ENCODE measurements at places on chromosomes 6 and 20.

DNA sequence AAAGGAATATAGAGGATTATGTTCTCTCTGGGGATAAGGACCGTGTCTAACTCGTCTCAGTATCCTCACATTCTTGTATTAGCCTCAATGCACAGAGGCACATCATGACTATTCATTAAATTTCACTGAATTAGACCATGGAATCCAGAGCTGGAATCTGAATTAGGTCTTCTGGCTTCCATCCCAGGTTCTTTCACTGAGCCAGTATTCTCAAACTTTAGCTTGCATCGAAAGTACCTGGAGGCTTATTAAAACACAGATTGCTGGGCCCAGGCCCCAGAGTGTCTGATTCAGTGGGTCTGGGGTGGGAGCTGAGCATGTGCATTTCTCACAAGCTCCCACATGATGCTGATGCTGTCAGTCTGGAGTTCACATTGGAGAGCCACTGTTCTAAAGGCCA is 142.0 kb downstream of the UST start:
- no peak for DNase-seq

- no peak for DNase-seq
These were observed 34.7 kb downstream of the PLEKHG1 start for GRCh38 chr6:150634176-150634963.

- DNase-seq: no peak
These were observed 69.6 kb upstream of the SALL4 start for GRCh38 chr20:51871943-51872342.

DNA sequence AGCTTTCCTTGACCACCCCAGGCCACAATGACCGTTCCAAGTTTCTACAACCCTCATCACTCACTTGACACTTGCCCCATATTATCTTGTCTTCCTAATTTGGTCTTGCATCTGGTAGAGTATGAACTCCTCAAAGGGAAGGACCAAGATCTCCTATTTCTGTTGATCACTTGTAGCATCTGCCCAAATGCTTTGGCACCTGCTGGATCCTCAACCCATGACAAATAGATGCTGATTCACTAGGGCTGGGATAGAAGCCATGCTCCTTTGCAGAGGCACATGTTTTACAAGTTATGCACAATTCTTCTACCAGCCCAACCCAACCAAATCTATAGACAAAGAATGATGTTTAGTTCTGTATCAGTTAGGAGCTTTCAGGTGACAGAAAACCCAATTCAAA is 110.7 kb downstream of the UNC5CL start:
- DNase-seq: no peak

GRCh38 chr20:59153355-59153681 is 10.3 kb upstream of the ZNF831 start:
- no peak for DNase-seq

- DNase-seq: peak; percentile 13
These were observed 34.9 kb upstream of the SHLD1 start for GRCh38 chr20:5715071-5715841.

GRCh38 chr6:1667012-1667804 is 57.5 kb downstream of the FOXC1 start:
- DNase-seq: no peak

- no peak for DNase-seq
These were observed 39.7 kb upstream of the GJA1 start for GRCh38 chr6:121395736-121396135.

GRCh38 chr20:7499201-7499600 is 441.1 kb downstream of the HAO1 start:
- no peak for DNase-seq

DNA sequence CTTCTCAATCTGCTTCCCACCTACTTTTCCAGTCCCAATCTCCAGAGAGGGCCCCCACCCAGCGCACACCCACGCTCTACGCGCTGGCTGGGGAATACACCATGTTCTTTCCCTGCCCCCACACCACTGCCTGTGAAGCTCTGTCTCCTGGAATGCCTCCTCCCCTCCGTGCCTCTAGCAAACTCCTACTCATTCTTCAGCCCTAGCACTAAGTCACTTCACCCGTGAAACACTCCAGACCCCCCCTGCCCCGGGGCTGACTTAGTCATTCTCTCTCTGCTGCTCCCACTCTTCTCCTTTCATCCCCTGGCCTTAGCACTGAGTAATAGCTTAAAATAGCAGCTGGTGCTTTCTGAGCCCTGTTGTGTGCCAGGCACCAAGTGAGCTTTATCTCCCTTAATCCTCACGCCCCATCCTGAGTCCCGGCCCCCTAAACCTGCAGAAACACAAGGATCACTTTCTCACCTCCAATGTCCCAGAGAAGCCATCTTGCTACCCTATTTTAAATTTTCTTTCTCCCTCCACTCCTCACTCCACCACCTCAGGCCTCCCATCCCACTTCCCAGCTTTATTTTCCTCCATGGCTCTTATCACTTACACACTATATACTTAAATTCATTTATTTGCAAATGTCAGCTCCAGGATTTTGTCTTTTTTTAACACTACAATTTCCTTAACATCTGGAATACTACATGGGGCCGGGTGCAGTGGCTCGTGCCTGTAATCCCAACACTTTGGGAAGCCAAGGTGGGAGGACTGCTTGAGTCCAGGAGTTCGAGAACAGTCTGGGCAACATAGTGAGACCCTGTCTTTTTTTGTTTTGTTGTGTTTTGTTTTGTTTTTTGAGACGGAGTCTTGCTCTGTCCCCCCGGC is 6.3 kb upstream of the PARD6B start:
- DNase-seq: no peak

- no peak for DNase-seq
These were observed 70.8 kb upstream of the SASH1 start for GRCh38 chr6:148271711-148272439.

- no peak for DNase-seq
These were observed 341.7 kb upstream of the HTR1E start for GRCh38 chr6:86595641-86596040.

DNA sequence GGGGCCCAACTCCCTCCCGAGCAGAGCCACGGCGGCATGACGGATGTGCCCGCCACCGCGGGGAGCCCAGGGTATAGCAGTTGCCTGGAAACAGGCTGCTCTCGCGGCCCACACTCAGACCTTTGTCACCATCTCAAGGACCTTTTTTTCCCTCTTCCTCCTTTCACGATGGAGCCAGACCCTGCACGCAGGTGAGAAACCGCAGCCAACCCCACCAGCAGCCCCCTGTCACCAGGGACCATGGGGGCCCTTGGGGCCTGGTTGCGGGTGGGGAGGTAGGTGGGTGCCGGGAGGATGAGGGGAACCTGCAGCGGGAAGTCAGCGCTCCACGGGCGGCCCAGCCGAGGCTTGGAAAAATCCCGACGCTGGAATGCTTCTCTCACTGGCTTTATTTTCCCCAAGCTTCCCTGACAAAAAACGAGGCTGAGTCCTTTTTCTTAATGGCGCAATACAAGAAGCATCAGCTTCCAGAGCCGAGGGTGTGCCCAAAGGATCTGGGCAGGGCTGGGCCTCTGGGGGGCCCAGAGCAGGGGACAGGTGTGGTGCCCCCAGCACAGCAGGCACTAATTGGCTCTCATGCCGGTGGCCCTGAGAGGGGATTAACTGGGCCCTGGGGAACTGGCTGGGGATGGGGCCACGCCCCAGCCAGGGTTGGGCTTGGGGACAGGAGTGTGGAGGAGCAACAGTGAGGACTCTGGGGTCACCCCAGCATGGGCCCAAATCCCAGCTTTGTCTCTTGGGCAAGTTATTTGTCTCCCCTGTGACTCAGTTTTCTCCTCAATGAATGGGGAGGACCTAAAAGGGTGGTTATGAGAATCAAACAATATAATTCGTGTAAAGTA is 23.9 kb downstream of the NOL4L start:
- DNase-seq: no peak

- no peak for DNase-seq
These were observed 28.4 kb downstream of the SYNDIG1 start for GRCh38 chr20:24497851-24498250.

DNA sequence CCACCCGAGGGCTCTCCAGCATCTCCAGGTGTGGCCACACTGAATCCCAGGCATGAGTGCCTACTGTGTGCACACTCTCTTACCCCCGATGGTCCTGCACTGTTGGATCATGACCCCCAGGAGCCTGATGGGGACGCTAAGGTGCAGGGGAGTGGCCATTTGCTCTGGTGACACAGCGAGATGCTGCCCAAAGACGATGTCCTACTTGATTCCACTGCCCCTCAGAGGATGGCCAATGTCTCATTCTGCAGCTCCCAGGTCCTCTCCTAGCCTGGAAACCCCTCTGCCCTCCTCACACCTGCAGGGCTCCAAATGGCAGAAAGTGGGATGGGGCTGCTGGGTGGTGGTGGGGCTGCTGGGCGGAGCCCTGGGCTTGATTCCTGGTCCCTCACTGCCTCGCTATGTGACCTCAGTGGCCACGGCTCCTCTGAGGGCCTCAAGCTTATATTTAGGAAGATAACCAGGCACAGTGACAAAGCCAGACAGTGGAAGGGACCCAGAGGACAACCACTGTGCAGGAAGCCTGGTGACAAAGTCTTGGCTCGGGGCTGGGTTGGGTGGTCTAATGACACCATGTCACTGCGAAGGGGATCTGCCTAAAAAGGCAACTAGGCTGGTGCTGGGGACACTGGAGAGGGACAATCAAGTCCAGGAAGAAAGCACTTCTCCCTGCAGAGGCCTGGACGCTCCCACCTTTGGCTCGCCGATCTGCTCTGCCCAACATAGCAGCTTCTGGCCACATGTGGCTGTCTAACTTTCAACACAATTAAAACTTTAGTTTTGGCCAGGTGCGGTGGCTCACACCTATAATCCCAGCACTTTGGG is 28.4 kb downstream of the TGM2 start:
- DNase-seq: no peak

GRCh38 chr6:110366975-110367374 is 8.8 kb upstream of the METTL24 start:
- DNase-seq: no peak

GRCh38 chr6:144467921-144468320 is 182.8 kb downstream of the UTRN start:
- DNase-seq: no peak

DNA sequence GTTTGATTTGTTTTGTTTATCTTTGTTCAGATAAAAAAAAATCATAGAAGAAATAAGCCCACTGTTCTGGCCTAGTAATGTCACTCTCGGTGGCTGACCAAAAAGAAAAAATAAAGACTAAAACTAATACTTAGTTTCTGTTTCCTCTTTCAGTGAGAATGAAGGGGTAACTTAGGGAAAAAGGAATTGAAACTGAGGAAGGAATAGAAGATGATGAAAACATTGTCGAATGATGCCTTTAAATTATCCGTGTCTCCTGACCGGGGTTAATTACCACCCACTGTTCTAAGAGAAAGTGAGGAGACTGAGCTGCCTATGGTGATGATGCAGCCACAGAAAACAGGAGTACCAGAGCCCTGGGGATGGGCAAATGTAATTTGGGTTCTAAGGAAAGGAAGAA is 73.1 kb downstream of the PTCHD4 start:
- no peak for DNase-seq

GRCh38 chr6:68695838-68696237 is 60.8 kb downstream of the ADGRB3 start:
- DNase-seq: no peak

DNA sequence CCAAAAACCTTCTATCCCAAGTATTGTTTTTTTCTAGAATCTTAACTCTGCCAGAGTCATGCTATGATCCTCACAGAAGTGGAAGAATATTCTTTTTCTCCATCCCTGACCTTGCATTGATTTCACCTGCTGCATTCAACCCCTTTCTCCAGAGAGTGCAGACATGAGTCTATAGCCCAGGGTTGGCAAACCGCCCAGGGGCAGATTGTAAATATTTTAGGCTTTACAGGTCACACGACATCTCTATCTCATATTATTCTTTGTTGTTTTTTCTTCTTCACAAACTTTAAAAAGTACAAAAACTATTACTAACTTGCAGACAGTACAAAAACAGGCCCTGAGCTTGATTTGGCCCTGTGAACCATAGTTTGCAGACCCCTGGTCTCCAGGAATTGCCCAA is 112.1 kb upstream of the ASF1A start:
- DNase-seq: no peak

DNA sequence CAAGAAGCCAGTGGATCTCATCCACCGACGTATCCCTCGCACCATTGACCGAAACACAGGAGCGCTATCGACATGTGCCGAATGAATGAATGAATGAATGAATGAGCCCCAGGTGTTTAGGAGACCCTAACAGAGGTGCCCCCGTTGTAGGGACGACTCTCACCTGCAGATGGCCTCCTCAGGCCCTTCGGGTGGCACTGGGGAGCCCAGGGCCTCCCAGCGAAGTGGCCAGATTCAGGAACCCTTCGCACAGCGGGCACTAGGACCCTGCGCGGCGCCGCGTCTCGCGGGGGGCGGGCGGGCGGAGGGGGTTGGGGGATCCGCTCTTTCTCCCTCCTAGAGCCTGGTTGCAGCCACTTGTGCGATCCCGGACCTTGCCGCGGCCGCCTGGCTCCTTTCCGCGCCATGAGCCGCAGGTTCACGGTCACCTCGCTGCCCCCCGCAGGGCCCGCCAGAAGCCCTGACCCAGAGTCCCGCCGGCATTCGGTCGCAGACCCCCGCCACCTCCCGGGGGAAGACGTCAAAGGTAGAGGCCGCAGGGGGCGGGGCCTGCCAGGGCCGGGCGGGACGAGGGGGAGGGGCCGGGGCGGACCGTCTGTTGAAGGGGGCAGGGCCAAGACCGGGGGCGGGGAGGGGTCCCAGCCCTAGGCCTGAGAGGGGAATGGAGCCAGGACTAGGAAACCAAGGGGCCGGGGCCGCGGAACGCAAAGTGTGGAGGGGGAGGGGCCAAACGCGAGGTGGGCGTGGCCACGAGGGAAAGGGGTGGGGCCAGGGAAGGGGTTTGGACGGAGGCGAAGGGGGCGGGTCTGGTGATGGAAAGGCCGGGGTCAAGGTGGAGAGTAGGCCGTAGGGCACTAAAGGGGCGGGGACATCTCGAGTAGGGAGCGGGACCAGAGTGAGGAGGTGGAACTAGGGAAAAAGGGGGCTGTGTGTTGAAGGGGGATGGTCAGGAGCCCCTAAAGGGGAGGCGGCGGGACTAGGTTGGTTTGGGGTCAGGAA is 7.4 kb upstream of the SLC12A5 start:
- peak; percentile 52 for DNase-seq

DNA sequence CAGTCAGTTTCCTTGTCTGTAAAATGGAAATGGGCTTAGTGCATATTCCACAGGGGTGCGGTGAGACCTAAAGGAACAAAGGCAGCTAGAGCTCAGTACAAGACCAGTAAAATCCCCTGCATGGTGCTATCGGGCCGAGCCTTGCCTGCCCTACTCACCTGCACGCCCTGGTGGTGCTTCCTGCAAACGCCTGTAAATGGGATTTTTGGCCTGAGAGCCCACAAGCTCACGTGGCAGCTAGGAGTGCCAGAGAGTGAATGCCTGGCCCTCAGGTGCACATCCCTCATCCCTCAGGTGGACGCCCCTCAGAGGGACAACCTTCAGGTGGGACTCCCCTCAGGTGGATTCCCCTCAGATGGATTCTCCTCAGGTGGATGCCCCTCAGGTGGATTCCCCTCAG is 48.0 kb upstream of the VSX1 start:
- DNase-seq: no peak

- no peak for DNase-seq
These were observed 98.0 kb upstream of the FOXA2 start for GRCh38 chr20:22682381-22682780.

GRCh38 chr6:43081043-43081442 is 4.9 kb downstream of the PTK7 start:
- DNase-seq: no peak

Data from CD4-positive, alpha-beta T cell treated with Interleukin-17A for 1 hour (primary cell).